ENCODE measurements at places on chromosomes 2 and 18.

- no peak for DNase-seq
Measured at GRCh38 chr18:24930971-24931370, 421.0 kb downstream of the ZNF521 start.

DNA sequence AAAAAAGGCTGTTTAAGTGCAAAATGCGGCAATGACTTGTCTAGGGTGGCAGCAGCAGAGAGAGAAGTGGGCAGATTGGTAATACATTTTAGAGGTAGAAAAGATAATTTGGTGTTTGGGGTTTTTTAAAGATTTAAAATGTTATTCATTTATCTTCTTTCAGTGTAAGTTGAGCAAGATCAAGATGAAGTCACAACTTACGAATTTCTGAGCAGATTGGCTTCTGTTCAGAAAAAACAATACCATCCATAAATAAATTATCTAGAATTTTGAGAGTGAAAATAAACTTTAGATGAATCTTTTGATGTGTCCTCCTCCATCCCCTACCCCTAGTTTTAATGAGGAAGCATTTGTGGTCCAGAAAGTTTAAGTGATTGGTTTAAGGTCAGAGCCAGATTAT is 47.9 kb upstream of the FAM171B start:
- DNase-seq, result no peak

DNA sequence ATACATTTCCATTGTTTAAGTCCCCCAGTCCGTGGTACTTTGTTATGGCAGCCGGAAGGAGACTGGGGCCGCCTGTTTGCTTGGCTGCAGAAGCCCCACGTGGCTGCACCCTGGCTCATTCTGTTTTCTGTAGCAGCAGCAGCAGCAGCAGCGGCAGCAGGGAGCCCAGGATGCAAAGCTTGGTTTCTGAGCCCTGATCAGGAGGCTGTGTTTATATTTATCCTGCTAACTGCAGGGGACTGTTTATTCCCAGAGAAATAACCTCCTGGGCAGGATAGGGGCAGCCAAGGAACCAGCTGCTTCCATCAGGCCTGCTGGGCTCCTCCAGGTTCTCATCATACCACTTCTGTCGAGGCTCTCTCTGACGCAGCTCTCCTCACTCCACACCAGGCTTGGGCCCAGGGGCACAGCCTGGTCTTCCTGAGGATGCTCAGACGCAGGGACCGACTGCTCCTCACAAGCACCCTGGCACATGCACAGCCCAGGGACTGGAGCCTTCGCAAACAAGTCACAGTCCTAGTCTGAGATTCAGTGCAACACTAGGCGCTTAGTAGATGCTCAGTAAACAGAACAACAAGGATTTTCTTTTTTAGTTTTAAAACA is 139.0 kb downstream of the MSH2 start:
- no peak for DNase-seq

- no peak for DNase-seq
Measured at GRCh38 chr2:160141912-160142311, 58.2 kb downstream of the ITGB6 start.

- DNase-seq, result no peak
Measured at GRCh38 chr2:26979741-26980140, 9.3 kb downstream of the MAPRE3 start.

- no peak for DNase-seq
Measured at GRCh38 chr2:140929849-140930248, 1201.0 kb downstream of the LRP1B start.

DNA sequence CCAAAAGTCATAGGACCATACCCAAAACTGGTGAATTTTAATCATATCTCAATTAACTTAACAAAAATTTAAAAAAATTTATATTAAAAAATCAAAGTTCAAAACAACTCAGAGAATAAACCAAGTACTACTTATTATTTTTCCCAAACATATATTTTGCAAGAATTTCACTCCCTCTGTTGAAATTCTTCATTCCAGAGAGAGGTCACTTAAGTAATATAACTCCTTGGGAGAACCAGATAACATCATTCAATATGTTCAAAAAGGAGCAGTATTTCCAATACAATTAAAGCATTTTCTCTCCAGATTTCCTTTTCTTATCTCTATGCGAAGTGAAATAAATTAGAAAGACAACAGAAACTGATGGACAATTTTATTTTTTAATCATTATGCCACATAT is 165.9 kb upstream of the RND3 start:
- DNase-seq, result no peak

GRCh38 chr18:61882296-61883004 is 10.4 kb downstream of the RNF152 start:
- DNase-seq, result no peak

GRCh38 chr2:239104800-239105199 is 256.9 kb downstream of the TWIST2 start:
- DNase-seq, result no peak

GRCh38 chr2:48250943-48251342 is 279.0 kb upstream of the STON1 start:
- DNase-seq, result no peak

DNA sequence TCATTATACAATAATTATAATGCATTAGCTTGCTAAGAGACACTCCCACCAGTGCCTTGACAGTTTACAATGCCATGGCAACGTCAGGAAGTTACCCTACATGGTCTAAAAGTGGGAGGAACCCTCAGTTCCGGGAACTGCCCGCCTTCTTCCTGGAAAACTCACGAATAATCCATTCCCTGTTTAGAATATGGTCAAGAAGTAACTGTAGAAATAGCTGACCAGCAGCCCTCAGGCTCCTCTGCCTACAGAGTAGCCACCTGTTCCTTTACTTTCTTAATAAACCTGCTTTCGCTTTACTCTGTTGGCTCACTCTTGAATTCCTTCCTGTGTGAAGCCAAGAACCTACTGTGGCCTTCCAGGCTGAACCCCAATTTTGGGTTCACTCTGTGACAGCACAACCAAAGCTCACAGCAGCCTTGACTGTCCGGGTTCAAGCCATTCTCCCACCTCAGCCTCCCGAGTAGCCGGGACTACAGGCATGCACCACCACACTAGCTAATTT is 20.0 kb upstream of the PTPN2 start:
- DNase-seq, result no peak

- no peak for DNase-seq
Measured at GRCh38 chr2:239374896-239375277, 25.9 kb downstream of the HDAC4 start.

DNA sequence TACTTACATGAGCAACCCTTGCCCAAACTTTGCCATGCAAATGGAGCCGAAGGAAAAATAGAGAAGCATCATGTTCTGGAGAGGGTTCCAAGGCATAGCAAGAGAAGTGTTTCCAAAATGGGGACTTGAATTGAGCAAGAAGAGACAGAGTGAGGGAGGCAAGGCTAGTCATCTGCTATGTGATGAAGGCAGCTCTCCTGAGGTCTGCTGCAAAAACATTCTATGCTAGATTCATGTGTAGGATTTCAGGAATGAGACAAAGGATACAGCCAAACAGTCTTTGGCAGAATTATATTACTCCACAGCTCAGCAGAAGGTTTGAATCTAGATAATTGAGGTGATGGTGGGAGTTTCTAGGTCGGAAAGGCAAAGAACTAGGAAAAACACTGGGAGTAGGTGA is 24.1 kb upstream of the MRPL19 start:
- no peak for DNase-seq

GRCh38 chr2:170216428-170216827 is 38.5 kb downstream of the MYO3B start:
- DNase-seq, result no peak

GRCh38 chr2:20647738-20648137 is 3.2 kb downstream of the HS1BP3 start:
- no peak for DNase-seq
